ENCODE measurements at places on chromosomes 2 and 18.

DNA sequence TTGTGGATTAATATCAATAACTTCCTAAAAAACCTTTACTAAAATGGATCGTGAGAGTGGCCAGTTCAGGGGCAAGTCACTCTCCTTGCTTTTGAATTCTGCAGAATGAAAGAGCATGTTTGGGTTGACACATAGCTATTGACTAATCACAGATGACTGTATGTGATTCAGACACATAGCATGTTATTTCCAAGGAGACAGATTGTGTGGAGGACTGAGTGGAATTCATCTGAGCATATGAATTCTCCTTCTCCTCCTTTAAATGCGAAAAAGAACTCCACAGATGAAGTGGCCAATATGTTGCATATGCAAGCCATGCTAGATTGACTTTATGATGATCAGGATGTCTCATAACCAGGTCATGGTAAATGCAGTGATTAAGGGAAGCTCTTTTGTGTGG, 249.4 kb upstream of the FAM98A start:
- no peak for DNase-seq

DNA sequence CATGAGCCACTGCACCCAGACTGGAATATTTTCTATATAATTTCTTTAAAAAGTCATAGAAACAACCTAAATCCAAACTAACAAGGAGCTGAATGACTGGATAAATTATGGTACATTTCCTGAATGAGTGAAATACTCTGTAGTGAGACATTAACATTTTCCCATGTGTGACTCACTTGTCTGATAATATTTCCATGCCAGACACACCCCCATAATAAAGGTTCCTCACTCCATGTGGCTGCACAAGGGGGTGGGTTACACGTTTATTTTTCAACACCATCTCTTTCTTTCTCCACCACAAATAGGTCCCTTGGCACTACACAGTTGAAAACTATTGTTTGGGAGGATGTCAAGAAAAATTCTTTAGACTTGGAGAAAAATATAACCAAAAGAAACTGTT, 266.3 kb upstream of the LYPD1 start:
- DNase-seq: no peak

- no peak for DNase-seq
These were observed 173.7 kb upstream of the HNRNPA3 start for GRCh38 chr2:177038787-177039484.

DNA sequence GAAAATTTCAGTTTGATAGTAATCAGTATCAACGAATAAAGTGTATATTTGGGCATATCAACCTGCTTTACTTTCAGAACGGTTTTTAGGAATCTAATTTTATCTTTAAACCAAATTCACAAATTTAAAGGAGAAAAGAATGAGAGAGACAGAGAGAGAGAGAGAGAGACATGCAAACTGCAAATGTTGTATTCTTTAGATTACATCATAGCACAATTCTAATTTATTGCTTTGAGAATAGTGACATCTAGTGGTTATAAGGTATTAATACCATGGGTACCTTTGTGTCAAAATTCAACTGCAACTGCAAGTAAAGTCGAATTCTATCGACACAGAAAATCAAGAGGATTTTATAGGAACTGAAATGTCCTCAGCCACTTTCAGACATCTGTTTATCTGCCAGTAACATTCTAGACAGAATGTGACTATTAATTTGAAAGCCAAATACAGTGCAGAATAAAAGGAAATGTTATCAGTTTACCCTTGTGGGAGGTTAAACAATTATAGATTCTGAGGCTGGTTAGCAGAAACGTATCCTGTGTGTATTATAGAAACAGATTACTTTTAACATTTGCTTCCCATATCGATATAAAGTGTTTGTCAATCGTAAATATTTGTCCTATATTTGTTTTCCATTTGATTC, 529.8 kb upstream of the VRK2 start:
- peak; percentile 21 for DNase-seq

DNA sequence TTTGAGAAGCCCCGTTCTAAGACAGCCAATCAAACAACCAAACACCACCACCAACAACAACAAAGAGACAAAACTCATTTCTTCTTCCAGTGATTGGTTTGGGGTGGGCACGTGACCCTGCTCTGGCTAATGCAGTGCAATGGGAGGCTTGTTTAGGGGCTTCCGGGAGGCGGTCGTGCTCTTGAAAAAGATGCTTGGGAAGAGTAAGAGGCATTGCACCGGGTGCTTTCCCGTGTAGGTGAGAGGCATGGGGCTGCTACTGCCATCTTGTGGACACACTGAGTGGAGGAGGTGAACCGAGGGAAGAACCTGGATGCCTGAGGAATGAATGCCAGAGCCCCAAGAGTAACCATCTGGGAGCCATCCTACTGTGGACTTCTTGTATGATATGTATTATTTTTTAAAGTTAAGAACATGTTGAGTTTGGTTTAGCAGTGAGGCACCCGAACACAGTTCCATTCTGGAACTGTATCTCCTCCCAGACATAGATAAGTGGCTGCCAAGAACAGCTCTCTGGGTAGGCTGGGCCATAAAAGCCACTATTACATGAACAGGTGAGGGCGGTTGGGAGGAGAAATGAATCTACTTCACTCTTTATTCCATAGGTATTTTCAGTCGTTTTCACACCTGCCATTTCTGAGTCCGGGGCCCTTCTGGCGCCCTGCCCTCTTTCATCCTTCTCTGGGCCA, 19.1 kb upstream of the ARHGAP25 start:
- DNase-seq: peak; percentile 80

GRCh38 chr2:164719996-164720941, 99.0 kb upstream of the GRB14 start:
- no peak for DNase-seq

GRCh38 chr2:12211326-12212175, 465.1 kb downstream of the LPIN1 start:
- DNase-seq: no peak

- no peak for DNase-seq
These were observed 280.9 kb upstream of the STON1 start for GRCh38 chr2:48249025-48249424.

DNA sequence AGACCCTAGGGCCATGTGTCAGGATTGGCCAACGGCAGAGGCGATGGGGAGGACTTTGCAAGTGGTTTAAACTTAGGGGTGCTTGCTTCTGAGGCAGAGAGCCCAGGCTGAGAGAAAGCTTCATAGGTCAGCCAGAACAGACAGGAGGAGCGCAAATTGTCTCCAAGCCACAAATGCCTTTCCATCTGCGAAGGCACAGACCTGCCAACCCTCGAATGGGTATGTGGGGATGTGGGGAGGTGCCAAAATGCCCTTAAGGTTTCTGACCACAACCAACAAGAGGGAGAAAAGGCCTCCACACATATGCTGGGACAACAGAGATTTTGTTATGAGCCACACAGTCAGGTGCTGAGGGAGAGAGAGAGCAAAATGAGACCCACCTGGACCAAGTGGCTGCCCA, 283.6 kb downstream of the CYP26B1 start:
- no peak for DNase-seq

DNA sequence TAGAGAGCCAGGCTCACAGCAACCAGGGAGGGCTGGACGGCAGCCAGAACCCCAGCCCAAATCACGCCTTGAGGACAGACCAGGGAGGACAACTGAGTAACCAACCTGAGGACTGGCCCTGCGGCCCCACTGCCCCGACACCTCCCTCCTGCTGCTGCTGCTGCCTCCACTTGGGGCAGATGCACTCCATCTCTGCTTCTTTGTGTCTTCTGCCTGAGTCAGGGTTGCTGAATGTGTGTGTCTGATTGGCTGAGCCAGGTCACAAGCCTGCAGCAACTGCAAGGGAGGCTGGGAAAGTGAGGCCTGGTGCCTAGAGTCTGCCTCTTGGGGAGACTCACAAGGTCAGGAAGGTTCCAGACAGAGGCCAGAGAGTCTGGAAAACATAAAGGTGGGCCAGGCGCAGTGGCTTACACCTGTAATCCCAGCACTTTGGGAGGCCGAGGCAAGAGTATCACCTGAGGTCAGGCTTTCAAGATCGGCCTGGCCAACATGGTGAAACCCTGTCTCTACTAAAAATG, 83.4 kb downstream of the ZFP36L2 start:
- DNase-seq: no peak

- DNase-seq: no peak
These were observed 102.9 kb downstream of the CDC42EP3 start for GRCh38 chr2:37568565-37568964.

DNA sequence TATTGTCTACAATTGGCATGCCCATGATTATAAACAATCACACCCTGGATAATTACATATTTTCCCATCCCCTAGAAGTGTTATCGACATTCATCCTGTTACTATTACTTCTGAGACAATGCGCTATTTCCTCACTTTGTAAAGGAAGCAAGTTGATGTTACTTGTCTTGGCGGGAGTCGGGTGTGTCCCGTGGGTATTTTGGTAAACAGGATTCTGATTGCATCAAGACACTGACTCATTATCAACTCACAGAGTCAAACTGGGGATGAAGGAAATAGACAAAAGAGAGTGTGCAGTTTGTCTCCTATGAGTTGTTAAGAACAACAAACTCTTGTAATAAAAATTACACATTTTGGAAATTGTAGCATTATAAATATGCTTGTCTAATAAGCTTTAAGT, 142.7 kb downstream of the GALR1 start:
- no peak for DNase-seq

DNA sequence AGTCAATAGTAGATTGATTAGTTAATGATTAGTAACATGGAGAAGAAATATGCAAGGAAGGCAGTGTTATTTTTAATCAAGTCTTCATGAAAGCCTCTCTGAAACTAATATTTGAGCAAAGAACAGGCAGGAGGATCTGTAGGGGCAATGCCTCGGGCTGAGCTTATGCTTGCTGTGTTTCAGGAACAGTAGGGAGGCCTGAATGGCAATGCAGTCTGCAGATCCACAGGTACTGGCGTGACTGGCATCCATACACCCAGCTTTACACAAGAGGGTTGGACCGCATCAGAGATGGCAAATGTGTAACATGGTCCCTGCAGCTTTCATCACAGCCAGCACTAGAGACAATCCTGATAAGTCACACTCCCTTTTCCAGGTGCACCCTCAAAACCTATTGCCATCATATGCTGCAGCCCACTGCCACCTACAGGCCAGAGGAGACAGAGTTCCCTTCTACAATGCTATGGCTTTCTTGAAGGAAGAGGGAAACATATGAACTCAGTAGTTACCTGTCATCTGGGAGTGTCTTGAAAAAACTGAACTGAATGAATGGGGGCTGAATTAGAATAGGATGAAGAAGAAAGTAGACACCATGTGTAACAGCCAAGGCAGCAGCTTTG, 582.4 kb upstream of the RAB6C start:
- DNase-seq: no peak

DNA sequence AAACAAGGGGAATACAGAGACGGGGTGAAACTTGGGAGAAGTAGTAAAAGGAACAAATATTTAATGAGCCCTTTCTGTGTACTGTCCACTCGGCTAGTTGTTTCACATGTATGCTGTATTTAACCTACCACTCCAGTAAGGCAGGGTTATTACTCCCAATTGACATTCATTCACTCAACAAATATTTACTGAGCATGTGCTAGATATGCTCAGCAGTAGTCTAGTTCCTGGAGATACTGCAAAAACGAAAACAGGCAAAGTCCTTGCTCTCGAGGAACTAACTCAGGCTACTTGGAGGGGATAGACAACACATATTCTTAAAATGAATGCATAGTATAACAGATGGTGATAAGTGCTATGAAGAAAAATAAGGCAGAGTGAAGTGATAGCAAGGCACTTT, 207.3 kb downstream of the SS18 start:
- DNase-seq: no peak

- no peak for DNase-seq
These were observed 332.0 kb downstream of the ZNF521 start for GRCh38 chr18:25019931-25020330.

DNA sequence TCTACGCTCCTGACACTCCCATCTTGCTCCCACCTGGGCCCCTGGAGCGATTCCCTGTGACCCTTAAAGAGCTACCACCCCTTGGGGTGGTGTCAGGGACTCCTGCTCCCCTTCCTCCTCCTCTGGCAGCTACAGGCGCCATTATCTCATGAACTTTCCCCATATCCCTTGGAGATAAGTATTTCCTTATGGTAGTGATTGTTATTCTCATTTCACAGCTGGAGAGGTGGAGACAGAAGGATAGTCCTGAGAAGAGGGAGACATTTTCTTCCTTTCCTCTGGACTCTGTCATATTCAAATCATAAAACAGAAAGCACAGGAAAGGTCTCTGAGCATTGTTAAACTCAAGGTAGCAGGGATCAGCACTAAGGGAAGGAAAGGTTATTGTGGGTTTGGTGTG, 34.6 kb downstream of the RDH14 start:
- no peak for DNase-seq

DNA sequence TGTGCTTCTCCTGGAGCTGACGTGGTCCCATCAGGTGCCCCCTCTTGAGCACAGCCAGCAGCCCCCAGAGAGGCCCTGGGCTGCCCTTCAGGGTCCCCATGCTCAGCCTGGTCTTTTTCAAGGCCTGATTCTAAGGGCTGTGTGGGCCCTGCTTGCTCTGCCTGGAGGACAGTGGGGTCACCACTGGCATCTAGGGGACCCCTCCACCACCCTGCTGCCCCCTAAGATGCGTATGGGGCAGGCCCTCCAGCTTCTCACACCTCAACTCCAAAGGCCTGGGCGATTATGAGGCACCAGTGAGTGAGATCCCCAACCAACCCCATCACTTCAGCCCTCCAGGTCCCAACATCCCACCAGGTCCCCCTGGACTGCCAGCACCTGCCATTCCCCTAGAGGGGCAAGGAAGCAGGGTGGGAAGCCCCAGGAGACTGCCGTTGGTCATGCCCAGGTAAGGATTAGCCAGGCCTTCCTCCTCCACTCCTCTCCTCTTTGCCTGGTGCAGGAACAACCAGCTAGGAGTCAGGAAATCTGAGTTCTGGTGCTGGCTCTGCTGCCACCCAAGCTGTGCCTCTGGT, 114.4 kb downstream of the SMAD7 start:
- no peak for DNase-seq
